ENCODE measurements at places on chromosomes 3 and 15.

DNA sequence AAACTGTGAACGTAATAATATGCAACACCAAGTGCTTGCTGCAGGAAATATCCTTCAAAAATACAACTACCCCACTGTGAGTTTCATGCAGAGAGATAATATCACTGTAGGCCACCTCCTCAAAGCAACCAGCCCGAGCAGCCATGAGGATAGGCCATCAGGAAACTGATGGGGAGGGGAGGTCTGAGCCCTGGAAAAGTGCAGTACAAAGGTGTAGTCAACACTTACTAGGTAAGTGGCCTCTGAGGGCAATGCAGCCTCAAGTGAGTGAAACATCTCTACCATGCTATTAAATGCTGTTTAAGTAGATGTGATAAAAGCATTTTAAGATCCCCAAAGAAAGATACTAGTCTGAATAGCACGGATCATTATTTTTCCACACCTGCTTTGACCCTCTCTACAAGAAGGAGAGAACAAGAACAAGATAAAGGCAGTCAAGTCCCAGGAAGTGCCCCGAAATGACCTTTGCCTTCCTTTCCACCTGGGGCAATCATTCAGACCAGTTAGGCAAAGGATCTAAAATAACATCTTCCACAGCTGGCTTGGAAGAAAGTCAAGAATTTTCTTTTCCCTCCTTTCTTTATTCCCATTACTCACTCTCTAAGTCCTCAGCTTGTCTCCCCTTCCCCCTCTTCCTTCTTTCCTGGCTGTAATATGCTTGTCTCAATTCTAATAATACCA lies 62.8 kb downstream of the FMN1 start:
- no peak for DNase-seq

GRCh38 chr3:5430701-5431100 lies 243.2 kb downstream of the EDEM1 start:
- no peak for DNase-seq

- no peak for DNase-seq
Observed at GRCh38 chr15:74642348-74642733, 26.7 kb downstream of the CLK3 start.

- peak; percentile 92 for DNase-seq
Observed at GRCh38 chr15:59294574-59295260, 78.0 kb downstream of the MYO1E start.

DNA sequence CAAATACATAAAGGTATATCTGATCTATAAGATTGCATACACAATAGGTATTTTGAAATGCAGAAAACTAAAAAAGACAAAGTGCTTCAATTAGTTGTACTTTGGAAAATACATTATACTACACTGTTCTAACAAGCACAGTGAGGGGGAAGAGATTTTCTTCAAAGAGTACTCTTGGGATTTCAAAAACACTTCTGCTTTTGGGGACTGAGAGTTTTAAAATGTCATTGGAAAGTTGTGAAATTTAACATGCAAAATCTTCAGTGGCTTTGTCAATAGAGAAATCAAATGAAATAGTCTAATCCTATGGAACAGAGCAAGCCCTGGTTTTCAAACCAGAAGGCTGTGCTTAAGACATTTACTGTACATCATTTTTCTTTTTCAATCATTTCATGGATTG lies 322.2 kb upstream of the SEMA6D start:
- no peak for DNase-seq

All from AG04449 (cell line).